ENCODE measurements at places on chromosomes 2 and 18.

- no peak within 1 kb of the TSS for H3K27ac ChIP-seq
- no peaks in the 10 kb centered on the region for H3K36me3 ChIP-seq
- no peak within 1 kb of the TSS for H3K4me3 ChIP-seq
- H3K4me1 ChIP-seq, result no peaks in the 10 kb centered on the region
- no peak for DNase-seq
- no peaks in the 10 kb centered on the region for H3K27me3 ChIP-seq
Observed at GRCh38 chr2:240053173-240054155, at the start of gene OR6B3. Gene OR6B3, minus strand, starts transcription at chr2:240053521.

- H3K4me1 ChIP-seq, result no peaks in the 10 kb centered on the region
- no peak overlapping the region for H3K4me3 ChIP-seq
- no peak for DNase-seq
- H3K27me3 ChIP-seq, result no peaks in the 10 kb centered on the region
- no peak overlapping the region for H3K27ac ChIP-seq
Observed at GRCh38 chr2:234792621-234793022, 159.2 kb upstream of the SH3BP4 start.

GRCh38 chr18:6396847-6397246 is 17.9 kb downstream of the L3MBTL4 start:
- H3K36me3 ChIP-seq, result no peaks in the 10 kb centered on the region
- DNase-seq, result no peak
- no peaks in the 10 kb centered on the region for H3K4me1 ChIP-seq
- no peak overlapping the region for H3K4me3 ChIP-seq

DNA sequence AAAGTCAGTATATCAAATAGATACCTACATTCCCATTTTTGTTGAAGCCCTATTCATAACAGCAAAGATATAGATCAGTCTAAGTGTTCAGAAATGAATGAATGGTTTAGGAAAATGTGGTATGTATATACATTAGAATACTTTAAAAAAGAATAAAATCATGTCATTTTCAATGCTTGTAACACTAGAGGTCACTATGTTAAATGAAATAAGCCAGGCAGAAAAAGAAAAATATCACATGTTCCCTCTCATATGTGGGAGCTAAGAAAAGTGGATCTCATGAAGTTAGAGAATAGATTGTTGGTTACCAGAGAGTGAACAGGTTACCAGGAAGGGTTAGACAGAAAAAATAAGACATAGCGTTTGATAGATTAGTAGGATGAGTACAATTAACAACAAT is 1111.0 kb upstream of the SLC39A10 start:
- no peaks in the 10 kb centered on the region for H3K36me3 ChIP-seq
- no peak for DNase-seq
- no peaks in the 10 kb centered on the region for H3K4me1 ChIP-seq
- no peak overlapping the region for H3K27ac ChIP-seq

DNA sequence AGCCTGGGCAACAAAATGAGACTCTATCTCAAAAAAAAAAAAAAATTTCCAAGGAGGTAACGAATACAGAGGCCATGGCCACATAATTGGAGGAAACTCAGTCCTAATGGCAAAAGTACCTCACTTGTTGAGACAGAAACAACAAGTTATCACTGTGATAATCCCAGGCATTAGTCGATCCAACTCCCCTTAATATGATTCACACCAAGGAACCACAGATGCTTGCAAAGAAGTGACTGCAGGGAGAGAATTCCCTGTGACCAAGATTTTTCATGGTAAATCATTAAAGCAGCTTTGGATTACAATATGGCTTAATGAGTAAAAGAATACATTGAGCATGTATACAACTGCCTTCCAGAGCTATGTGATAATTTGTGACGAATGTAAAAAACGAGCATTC is 80.4 kb upstream of the RNU4ATAC start:
- H3K27ac ChIP-seq, result no peak overlapping the region
- H3K4me1 ChIP-seq, result no peaks in the 10 kb centered on the region
- H3K36me3 ChIP-seq, result peaks cover 80% of the 10 kb centered on the region
- no peak for DNase-seq
- H3K27me3 ChIP-seq, result no peaks in the 10 kb centered on the region

DNA sequence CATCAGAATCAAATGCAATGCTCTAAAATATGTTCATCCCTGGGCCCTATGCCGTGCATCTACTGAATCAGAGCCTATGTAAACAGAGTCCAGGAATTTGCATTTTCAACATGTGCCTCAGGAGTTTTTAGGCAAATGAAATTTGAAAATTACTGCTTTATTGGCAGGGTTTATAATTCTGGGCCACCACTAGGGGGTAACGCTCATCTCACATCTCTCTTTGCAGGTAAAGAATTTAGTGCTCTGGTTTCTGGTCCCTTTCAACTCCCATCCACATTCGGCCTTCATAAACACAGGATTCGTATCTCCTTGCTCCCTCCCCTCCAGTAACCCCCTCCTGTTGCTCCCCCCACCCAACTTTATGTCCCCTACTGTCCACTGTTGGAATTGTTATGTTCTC is 49.3 kb downstream of the LYPD6B start:
- H3K27ac ChIP-seq, result no peak overlapping the region
- DNase-seq, result no peak
- no peak overlapping the region for H3K4me3 ChIP-seq
- no peaks in the 10 kb centered on the region for H3K27me3 ChIP-seq
- H3K36me3 ChIP-seq, result no peaks in the 10 kb centered on the region

DNA sequence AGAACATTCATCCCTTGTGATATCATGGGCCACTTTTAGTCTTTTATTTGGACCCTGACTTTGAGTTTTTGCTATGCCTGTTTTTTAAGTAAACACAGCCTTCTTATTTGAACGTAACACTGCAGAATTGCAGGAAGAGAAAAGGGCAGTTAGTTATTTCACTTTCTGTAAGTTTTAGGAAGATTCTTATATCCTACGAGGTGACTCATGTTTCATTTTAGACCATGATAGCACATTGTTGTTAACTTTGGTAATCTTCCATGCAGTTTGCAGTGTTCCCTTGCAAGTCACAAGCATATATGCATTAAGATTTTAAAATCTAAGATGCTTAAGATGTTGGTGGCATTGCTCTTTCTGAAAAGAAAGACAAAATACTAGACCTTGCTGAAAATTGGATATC is 128.6 kb upstream of the EPC2 start:
- no peak overlapping the region for H3K4me3 ChIP-seq
- H3K36me3 ChIP-seq, result no peaks in the 10 kb centered on the region
- DNase-seq, result no peak
- H3K27me3 ChIP-seq, result no peaks in the 10 kb centered on the region
- H3K27ac ChIP-seq, result no peak overlapping the region

Data from right atrium auricular region (tissue), 2 donors.